ENCODE measurements at places on chromosomes 7 and 10.

GRCh38 chr10:77207828-77208185, 429.8 kb downstream of the KCNMA1 start:
- no peaks in the 10 kb centered on the region for H3K27me3 ChIP-seq
- H3K4me1 ChIP-seq = peaks cover 6% of the 10 kb centered on the region
- no peak for DNase-seq
- peaks cover 7% of the 10 kb centered on the region for H3K36me3 ChIP-seq

DNA sequence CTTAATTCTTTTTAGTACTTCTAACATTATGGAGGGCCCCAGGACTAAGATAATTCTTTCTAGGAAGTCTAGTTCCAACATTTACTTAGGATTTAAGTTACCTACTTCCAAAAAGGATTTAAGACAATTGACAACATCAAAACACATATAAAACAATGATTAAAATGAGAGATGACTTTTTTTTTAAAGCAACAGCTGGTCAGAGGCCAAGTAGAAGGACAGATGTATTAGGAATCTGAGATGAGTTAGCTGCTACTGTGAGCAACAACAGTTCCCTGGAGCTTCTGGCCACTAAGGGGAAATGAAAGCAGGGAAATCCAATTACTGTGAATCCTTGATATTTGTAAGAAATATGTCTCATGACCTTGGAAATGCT, 222.3 kb downstream of the PHTF2 start:
- DNase-seq = no peak
- no peak overlapping the region for H3K27ac ChIP-seq
- H3K4me3 ChIP-seq = peak overlapping the region; percentile 66
- H3K36me3 ChIP-seq = no peaks in the 10 kb centered on the region

GRCh38 chr7:28682801-28683200, 270.5 kb downstream of the CREB5 start:
- peaks cover 6% of the 10 kb centered on the region for H3K27me3 ChIP-seq
- H3K27ac ChIP-seq = no peak overlapping the region
- no peaks in the 10 kb centered on the region for H3K36me3 ChIP-seq
- peaks cover 16% of the 10 kb centered on the region for H3K4me1 ChIP-seq
- DNase-seq = no peak

GRCh38 chr10:119541046-119541445, 1.5 kb downstream of the RGS10 start:
- peak overlapping the region; percentile 76 for H3K4me3 ChIP-seq
- H3K36me3 ChIP-seq = no peaks in the 10 kb centered on the region
- no peak overlapping the region for H3K27ac ChIP-seq
- no peak for DNase-seq

- H3K27me3 ChIP-seq = 0 out of 2 replicates have a peak, but pooled peaks cover 3% of the 10 kb centered on the region
- H3K36me3 ChIP-seq = peaks cover 9% of the 10 kb centered on the region
- H3K27ac ChIP-seq = no peak overlapping the region
- no peak for DNase-seq
Measured at GRCh38 chr7:12494687-12495024, 75.9 kb upstream of the SCIN start.

GRCh38 chr7:131899271-131900030, 343.0 kb upstream of the PODXL start:
- H3K27me3 ChIP-seq = peaks cover 73% of the 10 kb centered on the region
- DNase-seq = no peak
- no peak overlapping the region for H3K4me3 ChIP-seq
- H3K27ac ChIP-seq = no peak overlapping the region
- no peaks in the 10 kb centered on the region for H3K36me3 ChIP-seq
- H3K4me1 ChIP-seq = peaks cover 31% of the 10 kb centered on the region

DNA sequence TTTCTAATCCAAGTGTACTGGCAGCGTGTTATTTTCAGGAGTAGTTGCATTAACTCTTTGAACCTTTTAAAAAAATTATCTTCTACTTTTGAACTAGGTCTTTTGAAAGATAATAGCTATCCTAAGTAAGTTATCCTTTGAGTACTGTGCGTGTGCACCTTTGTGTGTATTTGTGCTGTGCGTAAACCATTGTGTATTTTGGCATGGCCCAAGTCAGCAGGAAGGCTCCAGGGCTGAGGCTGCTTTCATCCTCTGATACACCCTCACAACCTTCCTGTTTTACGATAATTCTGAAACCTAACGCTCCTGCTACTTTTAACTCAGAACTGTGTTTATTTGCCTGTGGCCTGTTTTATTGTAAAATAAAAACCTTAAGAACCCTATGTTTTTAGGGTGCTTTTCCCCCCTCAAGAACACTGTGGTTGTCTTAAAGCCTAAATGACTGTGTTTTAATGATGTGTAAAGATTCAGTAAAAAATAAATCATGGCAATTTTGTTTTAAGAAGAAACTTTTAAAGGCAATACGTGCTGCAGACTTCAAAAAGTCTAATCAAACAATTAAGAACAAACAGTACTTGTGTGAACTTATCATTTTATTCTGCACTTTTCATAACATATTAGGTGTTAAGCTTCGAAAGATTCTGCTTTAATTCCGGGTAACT, 57.5 kb downstream of the HDAC9 start:
- H3K4me1 ChIP-seq = peaks cover 8% of the 10 kb centered on the region
- no peaks in the 10 kb centered on the region for H3K27me3 ChIP-seq
- no peak overlapping the region for H3K27ac ChIP-seq
- DNase-seq = no peak

DNA sequence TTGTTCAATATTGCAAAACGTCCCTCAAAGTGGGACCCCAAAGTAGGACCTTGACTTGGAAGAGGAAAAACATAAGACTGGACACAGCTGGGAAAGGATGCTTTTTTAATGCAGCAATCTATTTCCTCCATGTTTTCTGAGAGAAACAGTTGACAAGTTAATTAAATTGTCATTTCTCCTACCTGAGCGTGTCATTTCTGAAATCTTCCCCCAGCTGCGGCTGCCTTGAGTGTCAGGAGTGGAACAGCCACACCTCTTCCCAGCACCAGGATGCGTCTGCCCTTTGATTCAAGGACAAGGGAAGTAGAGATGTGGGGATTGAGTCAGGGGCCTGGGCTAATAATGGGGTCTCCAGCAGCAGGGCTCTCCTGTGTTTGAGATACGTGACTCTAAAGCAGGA, 171.3 kb downstream of the HECW1 start:
- peaks cover 31% of the 10 kb centered on the region for H3K36me3 ChIP-seq
- DNase-seq = no peak
- no peaks in the 10 kb centered on the region for H3K27me3 ChIP-seq
- H3K27ac ChIP-seq = no peak overlapping the region
- peaks cover 16% of the 10 kb centered on the region for H3K4me1 ChIP-seq

- no peaks in the 10 kb centered on the region for H3K36me3 ChIP-seq
- H3K27ac ChIP-seq = no peak overlapping the region
- H3K4me1 ChIP-seq = peaks cover 26% of the 10 kb centered on the region
- no peaks in the 10 kb centered on the region for H3K27me3 ChIP-seq
- H3K4me3 ChIP-seq = no peak overlapping the region
Measured at GRCh38 chr7:24718977-24719491, 38.2 kb downstream of the GSDME start.

DNA sequence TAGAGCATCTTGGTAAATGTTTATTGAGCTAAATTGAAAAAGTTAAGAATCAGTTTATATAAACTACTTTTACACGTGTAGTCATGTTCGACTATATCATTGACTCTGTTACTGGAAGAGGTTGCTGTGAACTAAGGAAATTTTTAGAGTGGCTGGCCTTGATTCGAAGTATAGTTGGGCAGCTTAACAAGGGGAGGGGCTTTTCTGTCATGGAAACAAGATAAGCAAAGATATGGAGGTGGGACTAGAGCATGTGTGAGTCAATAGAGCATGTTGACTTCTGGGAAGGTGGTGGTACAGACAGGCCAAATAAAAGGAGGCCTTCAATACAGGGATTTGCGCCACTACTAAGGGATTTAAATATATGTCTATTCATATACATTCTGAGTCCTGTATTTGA, 7.6 kb downstream of the ATP5F1C start:
- no peak overlapping the region for H3K27ac ChIP-seq
- H3K4me3 ChIP-seq = no peak overlapping the region
- H3K36me3 ChIP-seq = peaks cover 41% of the 10 kb centered on the region
- peaks cover 2% of the 10 kb centered on the region for H3K4me1 ChIP-seq
- DNase-seq = no peak

DNA sequence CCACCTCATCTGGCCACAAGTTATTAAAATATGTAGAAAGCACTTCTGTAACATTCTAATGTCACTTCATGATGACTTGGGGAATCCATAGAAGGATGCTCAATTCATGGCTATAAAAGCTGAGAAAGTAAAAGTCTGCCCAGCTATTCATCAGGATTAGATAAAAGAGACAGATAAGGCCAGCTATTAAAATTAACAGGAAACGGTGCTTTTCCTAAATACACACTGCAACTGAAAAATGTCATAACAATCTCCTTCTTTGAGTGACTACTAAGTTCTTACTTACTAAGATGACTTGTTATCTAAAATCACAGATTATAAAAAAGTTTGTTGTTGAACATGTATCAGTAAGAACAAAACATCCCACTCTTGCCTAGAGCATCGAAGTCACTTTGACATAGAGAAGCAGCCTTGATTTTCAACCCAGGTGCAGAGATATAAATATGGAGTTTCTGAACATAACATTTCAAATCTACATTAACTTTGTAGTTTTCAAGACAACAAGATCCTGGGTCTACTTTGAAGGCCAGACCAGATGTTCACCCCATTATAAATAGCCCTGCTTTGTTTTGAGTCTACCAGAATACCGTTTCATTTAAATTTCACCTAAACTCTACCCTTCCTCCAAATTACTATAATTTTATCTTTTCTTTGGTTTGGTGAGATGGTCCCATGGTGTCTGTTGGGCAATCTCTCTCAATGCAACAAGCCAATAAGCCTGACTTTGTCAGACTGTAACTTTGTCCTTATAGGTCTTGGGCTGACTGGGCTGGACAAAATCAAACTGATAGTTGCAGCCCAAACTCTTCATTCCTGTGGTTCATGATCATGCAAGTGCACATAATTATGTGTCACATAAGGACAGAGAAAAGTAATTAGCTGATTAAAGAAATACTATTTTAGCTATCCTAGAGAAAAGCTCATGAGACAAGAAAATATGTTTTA, 24.0 kb downstream of the HYCC1 start:
- peak overlapping the region; percentile 90 for H3K27ac ChIP-seq
- H3K27me3 ChIP-seq = no peaks in the 10 kb centered on the region
- DNase-seq = no peak
- H3K4me3 ChIP-seq = no peak overlapping the region
- peaks cover 70% of the 10 kb centered on the region for H3K4me1 ChIP-seq

DNA sequence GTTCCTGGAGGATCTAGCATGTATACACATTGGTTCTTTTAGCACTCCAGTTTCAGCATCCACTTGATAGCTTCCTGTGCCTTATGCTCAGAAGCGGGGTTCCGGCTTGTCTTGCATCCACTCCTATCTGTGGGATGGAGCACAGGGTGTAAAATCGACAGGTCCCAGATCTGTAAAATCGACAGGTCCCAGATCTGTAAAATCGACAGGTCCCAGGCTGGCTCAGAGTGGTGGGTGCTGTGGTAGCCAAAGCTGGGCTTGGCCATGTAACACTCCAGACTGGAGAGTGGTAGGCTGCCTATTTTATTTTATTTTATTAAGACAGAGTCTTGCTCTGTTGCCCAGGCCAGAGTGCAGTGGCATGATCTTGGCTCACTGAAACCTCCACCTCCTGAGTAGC, 30.3 kb downstream of the HECW1 start:
- H3K36me3 ChIP-seq = no peaks in the 10 kb centered on the region
- no peak overlapping the region for H3K27ac ChIP-seq
- no peak for DNase-seq
- no peak overlapping the region for H3K4me3 ChIP-seq

- DNase-seq = no peak
- H3K4me1 ChIP-seq = peaks cover 7% of the 10 kb centered on the region
Measured at GRCh38 chr7:29965030-29965429, 24.6 kb downstream of the SCRN1 start.

DNA sequence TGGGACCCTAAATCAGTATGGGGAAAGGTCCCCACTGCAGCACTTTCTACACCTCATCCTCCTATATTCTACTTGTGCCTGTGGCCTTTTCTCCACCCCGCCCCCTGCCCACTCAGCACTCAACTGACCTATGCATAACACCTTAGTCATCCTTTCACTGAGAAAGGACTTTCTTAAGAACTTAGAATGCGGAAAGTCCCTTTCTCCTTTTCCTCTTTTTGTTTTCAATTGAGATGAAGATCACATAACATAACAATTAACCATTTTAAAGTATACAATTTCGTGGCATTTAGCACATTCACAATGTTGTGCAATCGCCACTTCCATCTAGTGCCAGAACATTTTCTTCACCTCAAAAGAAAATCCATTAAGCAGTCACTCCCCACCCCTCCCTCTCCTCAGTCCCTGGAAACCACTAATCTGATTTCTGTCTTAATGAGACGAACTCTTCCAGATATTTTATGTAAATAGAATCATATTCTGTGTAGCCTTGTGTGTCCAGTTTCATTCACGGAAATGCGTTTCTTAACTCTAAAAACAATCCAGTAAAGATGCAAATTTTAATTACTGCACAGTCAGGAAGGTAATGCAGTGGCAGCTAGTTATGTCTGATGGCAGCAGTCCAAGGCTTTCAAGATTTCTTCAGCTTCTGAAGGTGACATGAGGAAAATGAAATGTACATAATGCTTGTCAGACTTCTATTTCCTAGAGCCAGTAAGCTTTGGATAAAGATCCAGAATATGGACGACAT, 41.7 kb downstream of the FAS start:
- no peaks in the 10 kb centered on the region for H3K36me3 ChIP-seq
- no peaks in the 10 kb centered on the region for H3K27me3 ChIP-seq
- no peak overlapping the region for H3K27ac ChIP-seq
- no peak overlapping the region for H3K4me3 ChIP-seq

- H3K4me3 ChIP-seq = peak overlapping the region; percentile 93
- peaks cover 27% of the 10 kb centered on the region for H3K4me1 ChIP-seq
- H3K27ac ChIP-seq = peak overlapping the region; percentile 97
- H3K27me3 ChIP-seq = peaks cover 7% of the 10 kb centered on the region
- no peaks in the 10 kb centered on the region for H3K36me3 ChIP-seq
Measured at GRCh38 chr7:152462995-152463708, 27.3 kb upstream of the KMT2C start.

DNA sequence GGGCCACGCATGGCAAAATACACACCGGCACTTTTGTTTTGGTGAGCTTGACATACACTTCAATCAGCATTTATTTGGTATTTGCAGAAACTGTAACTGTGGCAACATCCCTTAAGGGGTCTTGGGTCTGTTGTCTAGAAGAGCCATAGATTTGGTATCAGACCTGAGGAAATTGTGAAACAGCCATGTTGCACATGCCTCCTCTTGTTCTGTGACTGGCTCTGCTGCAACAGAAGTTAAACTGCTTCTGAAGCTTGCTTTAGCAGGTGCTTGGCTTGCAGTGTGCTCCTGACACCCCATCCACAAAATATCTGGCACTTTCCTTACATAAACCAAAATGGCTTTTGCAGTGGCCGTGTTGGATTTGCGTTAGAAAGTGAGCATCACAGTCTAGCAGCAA, 247.3 kb downstream of the GATA3 start:
- H3K27ac ChIP-seq = no peak overlapping the region
- no peak overlapping the region for H3K4me3 ChIP-seq
- DNase-seq = no peak
- H3K4me1 ChIP-seq = peaks cover 41% of the 10 kb centered on the region
- H3K27me3 ChIP-seq = peaks cover 12% of the 10 kb centered on the region
- no peaks in the 10 kb centered on the region for H3K36me3 ChIP-seq

- peaks cover 30% of the 10 kb centered on the region for H3K4me1 ChIP-seq
- H3K4me3 ChIP-seq = no peak overlapping the region
- H3K27me3 ChIP-seq = no peaks in the 10 kb centered on the region
- no peak for DNase-seq
Measured at GRCh38 chr10:12635127-12635541, 285.8 kb downstream of the CAMK1D start.

GRCh38 chr7:129773328-129773731, 161.8 kb downstream of the NRF1 start:
- H3K36me3 ChIP-seq = peaks cover 7% of the 10 kb centered on the region
- H3K4me3 ChIP-seq = no peak overlapping the region
- DNase-seq = no peak
- no peak overlapping the region for H3K27ac ChIP-seq
- H3K27me3 ChIP-seq = peaks cover 42% of the 10 kb centered on the region

Data from WTC11 (cell line).